Psoas muscle (tissue), 8 donors: ENCODE measurements at places on chromosomes 13 and 19. TPM values are rescaled to one million over a fixed set of nuclear protein-coding genes. Genes with fewer than 3 reads are reported as not detected.

The SERTAD1 gene
- 22.8 TPM for total RNA-seq

The PRSS57 gene
- not detected for total RNA-seq

The MEIOSIN gene
- not detected for total RNA-seq

The APC2 gene
- total RNA-seq = 0.04 TPM

The OR4F17 gene
- not detected for total RNA-seq

The OR10H1 gene
- not detected for total RNA-seq

The ZNF428 gene
- total RNA-seq = 39.0 TPM

The ZNF121 gene
- total RNA-seq = 15.6 TPM

The ADGRE2 gene
- 0.76 TPM for total RNA-seq

The UQCR11 gene
- 521 TPM for total RNA-seq

The PTPRH gene
- 0.18 TPM for total RNA-seq

The DIRAS1 gene
- total RNA-seq = 1.8 TPM

The SERP2 gene
- total RNA-seq = 0.76 TPM

The KCTD4 gene
- total RNA-seq = not detected

The PSG11 gene
- total RNA-seq = not detected

The MISP3 gene
- 2.8 TPM for total RNA-seq

The MIA gene
- 1.3 TPM for total RNA-seq

The SLC46A3 gene
- total RNA-seq = 5.8 TPM

The ZNF28 gene
- 2.5 TPM for total RNA-seq

The ZNF177 gene
- total RNA-seq = 1.7 TPM

The FCAR gene
- total RNA-seq = 0.24 TPM

The CBY2 gene
- not detected for total RNA-seq

The MYBPC2 gene
- total RNA-seq = 1,218 TPM

The RFPL4AL1 gene
- not detected for total RNA-seq

The ZNF331 gene
- total RNA-seq = 8.7 TPM

The KASH5 gene
- not detected for total RNA-seq

The PIH1D1 gene
- total RNA-seq = 46.1 TPM

The CGB1 gene
- total RNA-seq = not detected

The MAU2 gene
- 55.1 TPM for total RNA-seq

The ODAD3 gene
- total RNA-seq = not detected

The PRODH2 gene
- not detected for total RNA-seq

The CEACAM8 gene
- not detected for total RNA-seq
